ENCODE measurements at places on chromosomes 7 and 10.

DNA sequence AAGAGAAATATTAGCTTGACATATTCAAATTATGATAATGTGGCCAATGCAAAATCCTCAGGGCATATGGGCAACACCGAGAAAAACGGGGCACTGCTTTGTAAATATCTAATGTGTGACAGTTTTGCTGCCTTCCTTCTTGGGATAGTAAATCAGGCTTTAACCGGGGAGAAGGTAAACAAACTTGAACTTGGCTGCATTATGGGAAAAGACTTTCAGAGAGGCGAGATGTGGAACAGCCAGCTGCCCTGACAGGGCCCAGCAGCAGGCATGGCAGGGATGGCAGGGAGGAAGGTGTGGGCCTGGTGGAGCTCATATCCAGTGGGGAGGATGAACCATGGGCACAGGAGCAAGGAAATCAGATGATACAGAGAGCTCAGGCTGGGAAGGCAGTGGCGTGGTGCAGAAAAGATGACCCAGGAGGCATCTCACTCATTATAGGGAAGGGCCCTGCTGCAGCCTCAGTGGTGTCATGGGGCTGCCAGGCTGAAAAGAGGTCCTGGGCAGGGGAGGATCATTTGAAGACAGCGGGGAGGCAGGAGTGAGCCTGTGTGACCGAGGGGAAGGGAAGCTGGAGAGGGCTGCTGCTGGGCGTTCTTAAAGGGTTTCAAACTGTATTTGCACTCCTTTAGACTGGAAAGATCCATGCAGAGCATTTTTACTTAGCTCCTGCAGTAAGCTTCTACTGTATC lies 26.7 kb downstream of the CXCL12 start:
- DNase-seq, result no peak

- DNase-seq, result no peak
Observed at GRCh38 chr10:62710182-62710581, 94.3 kb upstream of the ADO start.

DNA sequence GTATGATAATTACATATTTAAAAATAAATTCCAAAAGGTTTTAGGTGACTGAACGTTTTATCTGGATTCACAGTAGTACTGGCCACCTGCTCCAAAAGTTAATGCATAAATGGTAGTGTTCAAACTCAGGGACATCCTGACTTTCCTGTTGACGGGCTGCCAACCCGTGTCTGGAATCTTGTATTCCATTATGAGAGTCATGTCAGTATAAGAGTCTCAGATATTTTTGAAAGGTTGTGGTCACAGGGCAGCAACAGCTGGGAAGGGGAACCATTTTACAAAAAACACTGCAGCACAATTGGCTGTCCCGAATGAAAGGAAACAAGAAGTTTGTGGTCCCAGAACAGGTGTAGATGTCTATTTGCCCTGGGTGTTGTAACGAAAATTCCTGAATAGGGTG lies 2.8 kb downstream of the TDRD1 start:
- DNase-seq, result no peak

DNA sequence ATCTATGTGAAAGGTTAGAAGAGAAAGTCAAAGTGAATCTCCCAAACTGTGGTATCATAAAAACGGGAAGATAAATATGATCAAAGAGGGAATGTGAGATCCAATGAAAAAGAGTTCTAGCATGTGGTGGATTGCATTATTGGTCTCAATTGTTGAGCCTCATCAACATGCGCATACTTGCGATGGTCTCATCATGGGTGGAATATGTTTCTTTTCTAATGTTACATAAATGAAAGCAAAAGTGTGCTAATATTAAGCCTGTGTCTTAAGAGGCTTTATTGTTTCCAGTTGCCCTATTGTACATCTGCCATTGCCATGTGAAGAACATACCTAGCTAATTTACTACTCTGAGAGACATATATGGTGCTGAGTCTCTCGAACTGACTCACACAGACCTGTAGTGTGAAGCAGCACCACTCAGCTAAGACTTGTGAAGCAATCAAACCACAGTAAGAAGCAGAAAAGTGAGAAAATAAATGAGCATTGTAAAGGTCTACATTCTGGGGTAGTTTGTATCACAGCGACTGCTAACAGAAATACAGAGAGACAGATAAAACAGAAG lies 645.5 kb upstream of the PCDH15 start:
- DNase-seq, result no peak

DNA sequence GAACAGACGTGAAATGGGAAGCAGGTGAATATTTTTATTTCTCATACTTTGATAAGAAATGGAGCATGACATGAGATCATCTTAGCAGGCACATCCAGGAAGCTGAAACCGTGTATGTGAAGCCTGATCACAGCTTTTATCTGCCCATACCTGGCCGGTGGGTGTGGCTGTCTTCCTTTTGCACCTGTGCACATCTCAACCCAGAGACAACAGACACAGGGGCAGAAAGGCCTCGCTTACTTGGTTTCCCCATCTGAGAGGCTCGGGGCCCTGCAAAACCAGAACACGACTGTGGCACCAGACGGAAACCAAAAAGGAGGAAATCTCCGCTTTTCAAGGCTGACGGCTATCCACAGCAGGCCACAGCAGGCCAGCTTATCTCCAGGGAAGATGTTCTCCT lies 116.4 kb downstream of the TCERG1L start:
- no peak for DNase-seq

DNA sequence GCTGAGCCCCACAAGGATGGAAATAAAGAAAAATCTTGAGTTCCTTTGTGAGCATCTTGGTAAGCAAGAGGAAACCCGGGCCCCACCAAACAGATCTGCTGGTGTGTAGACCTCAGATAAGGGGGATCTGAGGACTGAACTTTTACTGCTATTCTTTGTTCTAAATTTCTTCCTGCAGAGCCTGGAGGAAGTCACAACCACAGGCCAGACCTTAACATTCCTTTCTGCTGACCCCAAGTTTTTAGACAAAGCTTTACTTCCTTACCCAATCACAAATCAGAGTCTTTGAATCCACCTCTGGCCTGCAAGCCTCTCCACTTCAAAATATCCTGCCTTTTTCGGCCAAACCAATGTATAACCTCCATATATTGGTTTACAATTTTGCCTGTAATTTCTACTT lies 352.6 kb upstream of the AUTS2 start:
- DNase-seq, result no peak

DNA sequence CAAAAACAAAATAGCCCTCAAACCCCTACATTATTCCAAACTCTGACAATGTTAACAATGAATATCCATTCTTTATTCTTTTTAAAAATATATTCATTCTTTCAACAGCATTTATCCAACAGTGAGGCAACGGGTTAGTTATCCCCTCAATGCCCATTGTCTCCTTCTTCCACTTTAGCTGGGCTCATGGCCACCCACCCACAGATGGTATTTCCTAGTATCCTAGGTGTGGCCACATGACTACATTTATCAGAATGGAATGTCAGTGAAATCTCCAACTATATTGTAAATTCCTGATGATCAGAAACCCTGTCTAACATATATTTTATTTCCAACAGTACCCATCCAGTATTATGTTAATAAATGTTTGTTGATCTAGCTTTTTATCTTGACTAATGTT lies 13.6 kb downstream of the HOXA1 start:
- DNase-seq, result no peak

DNA sequence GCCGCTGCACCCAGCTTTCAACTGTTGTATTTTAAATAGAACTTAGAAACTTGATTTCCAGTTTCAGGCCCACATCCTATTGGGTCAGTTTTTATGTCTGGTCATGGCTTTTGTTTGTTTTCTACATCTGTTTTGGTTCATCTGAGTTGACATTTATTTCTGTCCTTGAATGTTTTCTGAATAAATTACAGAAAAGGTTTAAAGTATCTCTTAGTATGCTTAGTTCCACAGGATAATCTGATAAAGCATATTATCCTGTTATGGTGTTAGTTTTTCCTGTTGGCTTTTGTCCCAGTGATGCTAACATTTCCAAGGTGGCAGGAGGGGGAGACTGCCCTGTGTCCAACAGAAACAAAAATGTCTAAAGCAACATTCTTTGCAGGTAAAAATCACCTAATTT lies 733.2 kb downstream of the INHBA start:
- no peak for DNase-seq
